ENCODE measurements at places on chromosomes 1 and 21. TPM values are rescaled to one million over a fixed set of nuclear protein-coding genes. Genes with fewer than 3 reads are reported as not detected.

FALEC gene
- total RNA-seq: not detected

PTPN7 gene
- total RNA-seq: 1.2 TPM

PTPN14 gene
- total RNA-seq: 39.2 TPM

AUNIP gene
- total RNA-seq: 1.4 TPM

HNRNPCL1 gene
- total RNA-seq: not detected

DENND2D gene
- total RNA-seq: 23.9 TPM

ILF2 gene
- total RNA-seq: 132 TPM

RIPPLY3 gene
- not detected for total RNA-seq

WNT4 gene
- total RNA-seq: 3.0 TPM

RCAN1 gene
- 27.4 TPM for total RNA-seq

OPRD1 gene
- 0.05 TPM for total RNA-seq

NDUFS5 gene
- 368 TPM for total RNA-seq

F11R gene
- 35.2 TPM for total RNA-seq

NTNG1 gene
- total RNA-seq: 24.4 TPM

PHC2 gene
- 49.2 TPM for total RNA-seq

BCAS2 gene
- total RNA-seq: 43.0 TPM

PM20D1 gene
- total RNA-seq: 1.6 TPM

UHMK1 gene
- total RNA-seq: 58.2 TPM

ZBTB8A gene
- total RNA-seq: 30.1 TPM

SH2D1B gene
- total RNA-seq: 0.37 TPM

ADCY10 gene
- 0.37 TPM for total RNA-seq

SPAG17 gene
- 4.2 TPM for total RNA-seq

Measured in urinary bladder (tissue), 4 donors.